ENCODE measurements at places on chromosomes 5 and 9.

DNA sequence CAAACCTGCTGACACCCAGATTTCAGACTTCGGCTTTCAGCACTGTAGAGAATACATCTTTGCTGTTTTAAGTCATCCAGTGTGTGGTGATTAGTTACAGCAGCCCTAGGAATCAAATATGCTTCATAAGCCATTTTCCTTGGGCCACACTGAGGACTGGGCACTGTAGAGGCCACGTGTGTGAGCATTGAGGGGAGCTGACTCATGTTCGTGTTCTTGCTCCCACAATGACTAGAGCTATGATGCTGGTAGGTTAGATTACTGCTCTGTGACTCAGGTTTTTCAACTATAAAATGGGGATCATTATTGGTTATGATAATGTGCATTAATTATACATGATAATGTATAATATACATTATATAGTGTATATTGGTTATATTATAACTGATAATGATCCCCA, 96.5 kb upstream of the PALM2AKAP2 start:
- DNase-seq = no peak

DNA sequence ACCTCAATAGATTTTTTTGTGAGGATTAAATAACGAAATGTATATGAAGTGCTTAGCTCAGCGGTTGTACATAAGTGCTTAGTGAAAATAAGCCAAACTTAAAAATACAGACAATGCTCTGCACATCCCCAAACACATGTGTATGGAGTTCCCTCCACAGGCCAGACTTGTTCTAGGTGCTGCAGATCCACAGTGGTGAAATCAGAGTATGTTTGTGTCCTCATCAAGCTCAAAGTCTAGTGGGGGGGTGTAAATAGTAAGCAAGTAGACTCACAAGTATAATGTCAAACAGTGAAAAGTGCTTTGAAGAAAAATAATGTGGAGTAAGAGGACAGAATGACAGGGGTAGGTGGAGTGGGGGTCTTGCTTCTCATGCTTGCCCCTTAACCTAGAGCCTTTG, 157.4 kb upstream of the SPRY4 start:
- DNase-seq = no peak

GRCh38 chr5:178193251-178193809, 6.2 kb upstream of the GMCL2 start:
- DNase-seq = no peak

DNA sequence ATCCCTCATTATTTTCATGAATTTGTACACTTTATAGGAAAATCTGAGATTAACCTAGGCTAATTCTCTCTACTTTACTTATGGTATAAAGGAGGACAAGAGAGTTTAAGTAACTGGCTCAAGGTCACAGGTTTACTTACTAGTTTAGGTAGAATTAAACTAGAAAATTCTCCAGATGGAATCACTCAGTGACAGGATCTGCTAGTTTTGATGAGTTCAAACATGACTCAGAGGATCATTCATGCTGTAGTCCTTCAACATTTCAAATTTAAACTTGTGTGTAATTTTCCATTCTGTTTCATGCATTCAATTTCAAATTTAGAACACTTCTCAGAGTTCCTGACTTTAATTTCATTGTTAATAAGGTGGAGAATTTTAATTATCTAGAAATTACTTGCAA, 485.7 kb upstream of the TUSC1 start:
- DNase-seq = no peak

DNA sequence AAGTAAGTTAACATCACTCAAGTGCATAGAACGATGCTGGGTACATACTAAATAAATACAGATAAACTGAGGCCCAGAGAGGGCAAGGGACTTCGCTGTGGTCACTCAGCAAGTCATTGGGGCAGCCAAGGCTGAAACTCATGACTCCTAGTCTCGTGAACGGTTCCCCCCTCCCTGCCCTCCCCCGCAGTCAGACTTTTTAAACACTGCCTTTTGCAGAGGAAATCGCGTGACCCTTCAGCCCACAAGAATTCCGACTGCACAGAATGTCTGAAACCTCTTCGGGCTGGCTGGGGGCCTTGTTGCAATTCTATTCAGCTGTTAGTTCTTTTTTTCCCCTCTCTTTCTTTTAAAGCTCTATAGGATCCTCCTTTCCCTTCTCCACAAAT, 28.1 kb downstream of the NEK6 start:
- DNase-seq = no peak

DNA sequence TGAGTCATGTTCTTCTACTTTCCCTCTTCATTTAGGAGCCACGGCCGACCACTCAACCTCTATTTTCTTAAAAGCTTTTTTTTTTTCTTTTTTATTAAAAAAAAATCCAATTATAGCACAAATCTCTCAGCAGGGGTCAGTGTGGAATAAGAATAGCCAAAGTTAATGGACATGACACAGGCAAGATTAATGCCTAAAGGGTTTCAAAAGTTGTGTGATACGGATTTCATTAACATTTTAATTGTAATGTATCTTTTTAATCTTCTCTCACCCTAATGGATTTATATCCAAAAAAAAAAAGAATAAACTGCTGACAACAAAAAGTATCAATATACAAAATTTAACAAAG, 5.4 kb downstream of the NACC2 start:
- DNase-seq = no peak

DNA sequence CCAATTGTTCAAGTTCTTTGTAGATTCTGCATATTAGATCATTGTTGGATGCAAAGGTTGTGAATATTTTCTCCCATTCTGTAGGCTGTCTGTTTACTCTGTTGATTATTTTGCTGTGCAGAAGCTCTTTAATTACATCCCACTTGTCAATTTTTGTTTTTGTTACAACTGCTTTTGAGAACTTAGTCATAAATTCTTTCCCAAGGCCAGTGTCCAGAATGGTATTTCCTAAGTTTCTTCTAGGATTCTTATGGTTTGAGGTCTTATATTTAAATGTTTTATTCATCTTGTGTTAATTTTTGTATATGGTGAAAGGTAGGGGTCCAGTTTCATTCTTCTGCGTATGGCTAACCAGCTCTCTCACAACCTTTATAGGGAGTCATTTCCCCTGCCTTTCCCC, 116.5 kb downstream of the CPLANE1 start:
- no peak for DNase-seq

DNA sequence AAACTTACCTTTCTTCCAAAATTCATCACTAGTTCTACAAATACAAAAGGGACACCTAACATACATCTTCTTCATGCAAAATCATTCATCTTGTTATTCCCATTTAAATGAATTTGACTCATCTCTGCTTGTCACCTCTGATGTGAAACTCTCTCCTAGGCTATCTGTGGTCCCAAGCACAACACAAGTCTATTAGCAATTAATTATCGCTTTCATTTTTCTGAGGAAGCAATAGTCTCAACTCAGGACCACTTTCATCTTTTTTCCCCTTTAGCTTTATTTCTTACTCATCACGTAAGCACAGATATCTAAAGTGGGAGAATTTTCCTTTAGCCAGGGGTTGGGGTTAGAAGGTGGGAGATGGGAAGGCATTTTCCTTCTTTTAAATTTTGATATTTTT, 131.9 kb downstream of the ST8SIA4 start:
- no peak for DNase-seq

DNA sequence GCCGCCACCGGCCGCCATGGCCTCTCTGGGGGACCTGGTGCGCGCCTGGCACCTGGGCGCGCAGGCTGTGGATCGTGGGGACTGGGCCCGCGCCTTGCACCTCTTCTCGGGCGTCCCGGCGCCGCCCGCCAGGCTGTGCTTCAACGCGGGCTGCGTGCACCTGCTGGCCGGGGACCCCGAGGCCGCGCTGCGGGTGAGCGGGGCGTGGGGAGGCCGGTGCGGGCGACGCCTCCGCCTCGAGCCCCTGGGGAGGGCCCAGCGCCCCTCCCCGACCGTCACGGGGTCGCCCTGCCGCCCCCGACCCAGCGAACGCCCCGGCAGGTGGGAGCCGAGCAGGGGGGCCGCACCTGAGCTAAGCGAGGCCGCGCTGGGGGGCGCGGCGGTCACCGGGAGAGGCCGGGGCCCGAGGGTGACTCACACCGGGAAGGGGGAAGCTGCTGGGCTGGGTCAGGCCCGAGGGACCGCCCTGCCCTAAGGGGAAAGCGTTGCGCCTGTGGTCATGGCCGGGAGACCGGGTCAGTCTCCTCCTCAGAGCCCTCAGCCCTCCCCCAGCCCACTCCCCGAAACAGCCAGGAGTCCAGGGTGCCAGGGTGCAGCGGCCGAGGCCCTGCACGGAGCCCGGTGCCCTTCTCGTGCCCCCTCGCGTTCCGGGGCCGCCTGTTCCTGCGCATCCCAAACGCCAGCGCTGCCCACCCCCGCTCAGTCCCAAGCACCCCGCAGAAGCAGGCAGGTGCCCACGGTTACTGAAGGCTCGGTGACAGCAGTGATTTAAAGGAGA, 510 bp downstream of the NOXA1 start:
- no peak for DNase-seq
